Airway epithelial cell (primary cell): ENCODE measurements at places on chromosomes 16 and 17. TPM values are rescaled to one million over a fixed set of nuclear protein-coding genes. Genes with fewer than 3 reads are reported as not detected.

NT5M gene
- total RNA-seq, result 0.14 and 2.1 TPM in 2 replicates

C16orf89 gene
- not detected in 2 replicates for total RNA-seq

TEX19 gene
- total RNA-seq, result not detected in 2 replicates

SCRN2 gene
- total RNA-seq, result 25.4 and 36.1 TPM in 2 replicates

SEC14L1 gene
- 19.7 and 27.8 TPM in 2 replicates for total RNA-seq
